ENCODE measurements at places on chromosomes 16 and 17.

GRCh38 chr17:42399121-42399520 lies 10.9 kb upstream of the STAT3 start:
- DNase-seq: no peak

DNA sequence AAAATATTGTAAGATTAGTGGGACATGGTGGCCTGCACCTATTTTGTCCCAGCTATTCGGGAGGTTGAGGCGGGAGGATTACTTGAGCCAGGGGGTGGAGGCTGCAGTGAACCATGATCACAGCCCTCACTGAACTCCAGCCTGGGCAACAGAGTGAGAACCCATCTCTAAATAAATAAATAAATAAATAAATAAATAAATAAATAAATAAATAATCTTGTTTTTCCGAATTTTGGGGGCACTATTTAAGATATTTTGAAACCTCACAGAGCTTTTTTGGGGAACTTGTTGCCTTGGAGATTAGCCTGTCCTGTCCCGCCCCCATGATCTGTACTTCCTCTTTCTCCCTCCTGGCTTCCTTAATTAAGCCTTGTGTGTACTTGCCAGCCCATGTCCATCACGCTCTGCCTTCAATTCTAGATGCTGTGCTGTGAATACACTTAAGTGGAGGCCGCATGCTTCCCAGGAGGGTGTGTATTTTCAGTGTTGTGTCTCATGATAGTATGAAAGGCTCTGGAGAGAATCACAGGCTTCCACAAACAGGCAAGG lies 4.4 kb downstream of the LGALS9 start:
- DNase-seq: no peak

GRCh38 chr17:46776298-46777005 lies 42.0 kb downstream of the WNT3 start:
- DNase-seq: no peak

- no peak for DNase-seq
These were observed 26.4 kb downstream of the KIFC3 start for GRCh38 chr16:57775661-57776469.

- DNase-seq: no peak
These were observed 207.4 kb downstream of the MAF start for GRCh38 chr16:79393127-79393526.

GRCh38 chr17:80283116-80283852 lies 22.6 kb downstream of the RNF213 start:
- DNase-seq: no peak

DNA sequence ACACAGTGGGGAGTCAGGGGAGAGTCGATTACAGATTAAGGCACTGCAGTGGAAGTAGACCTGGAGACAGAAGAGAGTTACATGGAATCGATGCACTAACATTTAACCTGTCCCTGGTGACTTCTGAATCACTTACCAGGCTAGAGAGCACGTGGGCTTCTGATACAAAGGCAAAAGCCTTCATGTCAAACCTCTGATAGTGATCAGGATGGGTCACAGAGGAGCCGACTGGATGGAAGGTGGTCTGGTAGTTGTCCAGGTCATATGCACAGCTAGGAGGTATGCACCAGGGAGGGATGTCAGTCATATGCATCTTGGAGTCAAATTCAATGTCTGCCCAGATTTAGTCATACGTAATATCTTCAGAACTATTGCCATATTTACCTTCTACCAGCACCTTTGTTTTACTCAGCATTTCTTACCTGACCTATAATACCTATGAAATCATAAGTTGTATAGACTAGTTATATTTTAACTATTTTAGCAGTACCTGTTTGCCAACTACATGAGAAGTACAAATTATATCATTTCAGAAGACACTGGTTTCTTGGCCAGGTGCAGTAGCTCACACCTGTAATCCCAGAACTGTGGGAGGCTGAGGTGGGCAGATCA lies 11.7 kb downstream of the ZP2 start:
- DNase-seq: no peak

DNA sequence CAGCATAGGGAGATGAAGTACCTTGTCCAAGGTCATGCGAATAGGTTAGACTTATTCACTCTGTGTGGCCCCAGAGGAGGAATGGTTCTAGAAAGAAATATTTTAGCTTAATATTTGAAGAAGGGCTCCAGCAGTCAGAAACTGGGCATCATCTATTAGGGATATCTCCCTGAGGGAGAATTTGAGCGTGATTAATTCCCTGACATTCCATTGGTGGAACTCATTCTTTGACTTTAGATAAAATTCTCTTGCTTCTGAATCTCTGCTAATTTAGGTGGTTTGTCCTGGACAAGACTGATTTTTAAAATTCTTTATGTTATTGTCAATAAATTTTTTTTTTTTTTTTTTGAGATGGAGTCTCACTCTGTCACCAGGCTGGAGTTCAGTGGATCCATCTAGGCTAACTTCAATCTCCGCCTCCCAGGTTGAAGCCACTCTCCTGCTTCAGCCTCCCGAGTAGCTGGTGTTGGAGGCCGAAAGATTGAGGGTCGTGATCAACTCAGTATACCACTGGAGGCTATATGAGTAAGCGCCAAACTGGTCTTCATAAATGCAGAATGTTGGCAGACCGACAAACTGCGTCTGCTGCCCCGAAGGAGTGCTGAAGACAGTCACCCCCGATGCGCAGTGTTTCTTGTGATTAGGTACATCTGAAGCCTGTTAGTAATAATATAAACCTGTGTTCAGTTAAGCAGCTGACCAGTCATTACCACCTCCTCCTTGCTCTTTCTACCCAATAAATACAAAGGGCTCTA lies 267.9 kb upstream of the HSBP1 start:
- no peak for DNase-seq

- DNase-seq: no peak
These were observed 10.9 kb upstream of the FAM83G start for GRCh38 chr17:19015428-19015827.

DNA sequence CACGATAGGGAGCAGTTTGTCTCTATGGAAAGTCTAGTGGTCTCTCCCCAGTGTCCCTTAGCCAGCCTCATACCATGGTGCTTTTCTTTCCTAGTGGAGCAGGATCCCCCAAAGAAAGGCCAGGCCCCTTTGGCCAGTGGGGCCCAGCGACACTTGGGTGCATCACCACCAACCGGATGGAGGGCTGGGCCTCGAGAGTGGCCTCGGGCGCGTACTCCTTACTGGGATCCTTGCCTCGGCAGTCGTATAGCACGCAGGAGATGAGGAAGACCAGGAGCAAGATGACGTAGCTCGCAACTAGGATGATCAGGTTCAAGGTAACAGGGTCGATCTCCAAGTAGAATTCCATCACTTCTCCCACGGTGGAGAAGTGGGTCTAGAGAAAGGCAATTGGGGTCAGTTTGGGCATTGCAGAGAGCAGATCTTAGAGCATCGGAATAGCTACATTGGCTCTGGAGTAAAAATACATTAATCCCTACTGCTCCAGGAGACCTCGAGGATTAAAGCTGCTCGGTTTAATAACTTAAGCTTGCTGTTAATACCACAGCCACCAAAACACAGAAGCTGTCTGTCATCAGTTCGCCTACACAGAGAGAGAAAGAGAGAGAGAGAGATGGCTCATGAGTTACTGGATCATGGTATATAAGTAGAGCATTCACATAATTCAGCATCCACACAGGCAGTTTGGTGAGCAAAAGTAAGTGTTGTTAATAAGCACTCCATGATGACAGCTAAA lies at the start of gene SMIM36:
SMIM36 (minus strand) TSS at position 467 of the 736 bp plus-strand sequence.
- no peak for DNase-seq

- DNase-seq: no peak
These were observed 29.8 kb downstream of the PITPNM3 start for GRCh38 chr17:6526362-6527152.

DNA sequence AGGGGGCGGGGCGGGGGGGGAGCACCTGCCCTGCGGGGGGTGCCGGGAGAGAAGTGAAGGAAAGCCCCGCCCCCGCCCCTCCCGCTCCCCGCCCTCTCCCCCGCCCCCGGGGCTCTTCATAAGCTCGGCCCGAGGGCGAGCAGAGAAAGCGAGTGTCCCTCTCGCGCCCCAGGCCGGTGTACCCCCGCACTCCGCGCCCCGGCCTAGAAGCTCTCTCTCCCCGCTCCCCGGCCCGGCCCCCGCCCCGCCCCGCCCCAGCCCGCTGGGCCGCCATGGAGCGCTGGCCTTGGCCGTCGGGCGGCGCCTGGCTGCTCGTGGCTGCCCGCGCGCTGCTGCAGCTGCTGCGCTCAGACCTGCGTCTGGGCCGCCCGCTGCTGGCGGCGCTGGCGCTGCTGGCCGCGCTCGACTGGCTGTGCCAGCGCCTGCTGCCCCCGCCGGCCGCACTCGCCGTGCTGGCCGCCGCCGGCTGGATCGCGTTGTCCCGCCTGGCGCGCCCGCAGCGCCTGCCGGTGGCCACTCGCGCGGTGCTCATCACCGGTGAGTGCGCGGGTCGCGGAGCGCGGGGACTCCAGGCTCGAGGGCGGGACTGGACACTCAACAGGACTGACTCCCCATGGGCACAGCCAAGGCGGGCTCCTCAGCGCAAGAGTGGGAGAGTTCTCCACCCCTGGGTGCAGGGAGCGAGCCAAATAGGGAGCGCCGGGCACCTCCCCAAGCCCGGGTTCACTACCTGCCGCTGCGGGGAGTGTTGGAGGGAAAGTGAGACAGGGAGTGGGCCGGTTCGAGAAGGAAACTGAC lies at the start of gene HSD11B2:
HSD11B2 (plus strand) TSS at position 145 of the 798 bp plus-strand sequence; CDS start at position 273, 128 bp downstream.
- DNase-seq: peak; percentile 28

Measured in activated CD4-positive, alpha-beta memory T cell treated with anti-CD3 and anti-CD28 coated beads, Interleukin-2, amount 10 ng/mL, durations not matched to agents 7 days and 5 days (primary cell).